ENCODE measurements at places on chromosomes 7 and 10.

DNA sequence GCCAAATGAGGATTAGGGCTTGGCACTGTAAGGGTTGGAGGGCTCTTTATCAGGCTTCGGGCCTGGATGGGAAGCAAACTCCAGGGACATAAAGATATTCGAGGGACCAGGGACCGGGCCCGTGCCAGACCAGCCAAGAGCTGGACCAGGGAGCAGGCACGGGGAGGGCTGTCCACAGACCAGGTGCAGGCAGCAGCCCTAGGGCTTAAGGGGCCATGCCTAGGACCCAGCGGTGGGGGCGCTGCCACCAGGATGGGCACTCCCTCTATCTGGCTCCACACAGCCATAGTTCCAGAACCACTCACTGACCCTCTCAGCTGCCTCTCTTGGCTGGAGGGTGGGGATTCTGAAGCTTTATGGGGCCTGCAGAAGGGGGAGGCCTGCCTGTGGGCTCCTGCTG, 32.9 kb downstream of the FAM241B start:
- no peak for DNase-seq

GRCh38 chr7:116546916-116547315, 22.1 kb downstream of the CAV1 start:
- no peak for DNase-seq

- DNase-seq, result peak; percentile 25
These were observed 196.4 kb upstream of the POM121L12 start for GRCh38 chr7:52838981-52839411.

DNA sequence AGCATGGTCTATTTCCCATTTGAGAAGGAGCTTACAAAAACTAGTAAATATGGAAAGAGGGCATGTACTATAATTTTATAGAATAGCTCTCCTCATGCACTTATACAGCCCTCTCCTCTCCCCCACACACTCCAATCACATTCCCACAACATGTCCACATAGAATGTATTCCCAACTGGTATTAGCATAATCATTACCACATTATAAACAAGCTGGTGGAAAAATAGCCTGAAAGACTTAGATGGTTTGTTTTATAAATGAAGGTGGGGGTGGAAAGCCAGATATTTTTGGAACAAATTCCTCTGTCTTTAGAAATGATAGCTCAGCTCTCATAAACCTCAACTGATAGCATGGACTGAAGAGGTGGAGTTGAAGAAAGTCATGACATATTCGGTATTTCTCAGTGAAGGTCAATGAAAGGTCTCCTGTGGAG, 410.1 kb downstream of the SUGCT start:
- DNase-seq, result no peak

DNA sequence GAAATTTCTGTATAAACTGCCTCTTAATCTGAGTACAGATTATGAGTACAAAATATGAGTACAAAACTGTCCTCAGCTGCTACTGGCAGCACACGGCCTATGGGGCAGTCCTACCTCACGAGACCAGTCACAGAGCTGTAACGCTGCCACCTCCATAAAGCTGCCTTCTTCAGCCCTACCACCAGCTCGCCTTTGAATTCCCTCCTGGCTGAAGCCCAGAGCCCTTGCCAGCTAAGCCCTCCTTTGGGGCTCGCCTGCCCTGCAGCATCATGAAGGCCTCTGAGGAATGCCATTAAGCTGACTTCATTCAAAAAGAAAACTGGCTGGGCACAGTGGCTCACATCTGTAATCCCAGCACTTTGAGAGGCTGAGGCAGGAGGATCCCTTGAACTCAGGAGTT, 180.0 kb upstream of the SH2B2 start:
- peak; percentile 61 for DNase-seq

- no peak for DNase-seq
These were observed 230.9 kb downstream of the CAMK1D start for GRCh38 chr10:12579954-12580858.

DNA sequence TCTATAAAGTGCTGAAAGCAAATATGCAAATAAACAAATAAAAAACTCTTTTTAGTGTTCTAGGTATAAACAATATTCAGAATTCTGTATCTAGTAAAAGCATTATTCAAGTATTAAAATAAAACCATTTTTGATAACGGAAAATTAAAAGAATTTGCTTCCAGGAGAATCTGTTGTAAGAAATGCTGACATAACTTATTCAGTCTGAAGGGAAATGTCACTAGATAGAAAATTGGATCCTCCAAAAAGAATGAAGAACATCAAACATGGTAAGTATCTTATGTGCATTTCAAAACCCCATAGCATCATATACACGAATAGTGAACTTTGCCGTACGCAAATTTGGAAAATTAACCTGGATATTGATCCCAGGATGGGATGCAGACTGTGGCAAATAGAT, 506.7 kb downstream of the GLRX3 start:
- no peak for DNase-seq

- no peak for DNase-seq
These were observed 56.3 kb upstream of the MDFIC start for GRCh38 chr7:114865564-114865963.

GRCh38 chr10:7501157-7501556, 90.3 kb upstream of the SFMBT2 start:
- no peak for DNase-seq

- no peak for DNase-seq
These were observed 150.9 kb downstream of the MBL2 start for GRCh38 chr10:52621635-52622079.

DNA sequence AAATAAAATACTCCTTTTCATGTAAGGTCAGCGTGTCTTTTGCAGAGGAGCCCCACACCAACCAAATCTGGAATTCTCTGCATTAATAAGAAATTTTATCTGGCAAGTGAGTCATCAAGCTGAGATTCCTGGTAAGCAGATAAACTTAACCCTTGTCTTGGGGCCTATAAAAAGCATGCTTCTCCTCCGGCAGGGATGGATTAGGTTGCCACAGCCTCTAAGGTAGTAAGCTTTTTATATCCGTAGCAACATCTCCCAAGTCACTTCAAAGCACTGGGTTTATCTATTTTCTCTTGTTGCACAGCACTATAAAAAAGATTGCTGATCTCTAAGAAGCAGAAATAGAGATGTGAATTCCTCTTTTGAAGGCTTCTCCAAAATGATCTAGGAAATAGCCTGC, 202.8 kb upstream of the NOBOX start:
- no peak for DNase-seq

GRCh38 chr7:41715000-41715399, 12.1 kb upstream of the INHBA start:
- no peak for DNase-seq

- no peak for DNase-seq
These were observed 138.1 kb downstream of the RELN start for GRCh38 chr7:103851357-103851756.

DNA sequence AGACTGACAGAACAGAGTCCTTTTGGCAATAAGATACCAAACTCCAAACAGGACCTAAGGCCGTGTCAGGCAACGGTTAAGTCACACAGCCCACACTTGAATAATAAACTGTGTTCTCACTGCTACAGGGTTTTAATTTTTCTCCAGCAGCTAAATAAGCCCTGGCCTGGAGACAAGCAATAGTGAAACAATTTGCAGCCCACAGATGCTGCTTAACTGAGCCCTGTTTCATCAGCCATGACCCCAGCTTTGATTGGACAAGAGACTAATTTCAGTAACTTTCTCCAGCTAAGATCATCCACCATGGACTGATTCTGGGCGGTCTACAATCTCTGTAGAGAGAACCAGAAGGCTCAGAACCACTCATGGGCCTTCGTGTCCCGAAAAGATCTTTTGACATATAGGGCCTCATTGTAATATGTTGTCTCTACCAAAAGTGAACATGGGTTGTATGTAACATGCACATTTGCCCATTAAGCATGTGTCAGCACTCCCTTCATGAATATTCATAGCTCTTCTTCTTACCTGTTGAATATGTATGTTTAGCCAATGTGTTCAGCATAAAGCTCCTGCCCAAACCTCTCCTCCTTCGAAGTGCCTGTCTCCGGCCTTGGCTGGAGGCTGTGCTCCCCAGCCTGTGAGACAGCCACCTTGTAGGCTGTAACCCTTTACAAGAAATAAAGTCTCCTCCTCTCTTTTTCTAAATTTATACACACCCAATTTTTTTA, 223.1 kb upstream of the AKR1E2 start:
- no peak for DNase-seq

GRCh38 chr7:32030904-32031692, 39.1 kb downstream of the PDE1C start:
- DNase-seq, result no peak

- DNase-seq, result peak; percentile 33
These were observed 504.1 kb downstream of the SDK1 start for GRCh38 chr7:3805151-3805550.

GRCh38 chr10:49750546-49750945, 11.6 kb downstream of the OGDHL start:
- no peak for DNase-seq
